Peyer's patch (tissue), 4 donors: ENCODE measurements at places on chromosomes 2 and 18.
A peak's percentile ranks its signal among the peaks of the same experiment; 100 is the strongest.

DNA sequence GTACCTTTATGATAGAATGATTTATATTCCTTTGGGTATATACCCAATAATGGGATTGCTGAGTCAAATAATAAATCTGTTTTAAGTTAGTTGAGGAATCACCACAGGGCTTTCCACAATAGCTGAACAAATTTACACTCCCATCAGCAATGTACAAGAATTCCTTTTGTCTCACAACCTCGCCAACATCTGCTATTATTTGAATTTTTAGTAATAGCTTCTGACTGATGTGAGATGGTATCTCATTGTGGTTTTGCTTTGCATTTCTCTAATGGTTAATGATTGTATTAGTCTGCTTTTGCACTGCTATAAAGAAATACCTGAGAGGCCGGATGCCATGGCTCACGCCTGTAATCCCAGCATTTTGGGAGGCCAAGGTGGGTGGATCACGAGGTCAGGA is 1387.6 kb upstream of the ACVR2A start:
- no peaks in the 10 kb centered on the region for H3K27me3 ChIP-seq
- H3K4me1 ChIP-seq = no peaks in the 10 kb centered on the region
- no peaks in the 10 kb centered on the region for H3K36me3 ChIP-seq

DNA sequence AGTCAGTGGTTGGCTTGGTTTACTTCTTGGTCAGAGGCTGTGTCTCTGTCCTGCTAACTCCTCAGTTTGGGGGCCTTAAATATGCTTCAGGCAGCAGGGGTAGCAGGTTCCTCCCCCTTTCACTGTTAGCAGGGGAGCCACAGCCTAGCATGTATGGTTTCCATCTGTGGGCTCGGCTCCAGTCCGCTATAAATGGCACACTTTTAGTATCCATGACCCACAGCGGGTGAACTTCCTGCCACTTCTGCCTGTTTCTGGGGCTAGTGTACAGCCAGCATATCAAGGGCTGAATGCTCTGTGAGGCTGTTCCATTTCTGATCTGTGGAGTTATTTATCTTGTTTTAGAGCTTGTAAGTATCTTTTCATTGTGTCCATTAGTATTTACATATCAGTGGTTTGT is 58.3 kb downstream of the MRPL33 start:
- H3K27me3 ChIP-seq = no peaks in the 10 kb centered on the region
- H3K27ac ChIP-seq = no peak overlapping the region
- H3K4me3 ChIP-seq = no peak overlapping the region
- no peak for DNase-seq
- H3K4me1 ChIP-seq = no peaks in the 10 kb centered on the region

- DNase-seq = no peak
- no peaks in the 10 kb centered on the region for H3K36me3 ChIP-seq
- H3K27ac ChIP-seq = no peak overlapping the region
- no peak overlapping the region for H3K4me3 ChIP-seq
These were observed 98.5 kb upstream of the DOCK10 start for GRCh38 chr2:225140723-225141122.

DNA sequence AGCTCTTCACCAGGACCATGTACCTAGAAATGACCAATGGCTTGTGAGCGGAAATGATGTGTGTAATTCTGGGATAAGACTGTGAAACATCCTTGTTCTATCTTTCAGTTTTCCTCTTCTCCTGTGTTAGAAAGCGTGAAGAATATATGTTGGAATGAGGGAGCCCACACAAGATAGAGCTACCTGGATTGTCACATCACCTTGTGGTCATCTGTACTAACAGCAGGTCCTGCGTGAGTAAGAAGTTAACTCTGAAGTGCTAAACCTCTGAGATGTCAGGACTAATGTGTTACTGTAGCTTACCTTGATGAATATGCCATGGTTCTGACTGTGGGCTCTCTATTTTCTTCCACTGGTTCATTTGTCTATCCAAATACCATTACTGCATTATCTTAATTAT is 75.6 kb downstream of the FASTKD2 start:
- no peak overlapping the region for H3K4me3 ChIP-seq
- H3K27ac ChIP-seq = no peak overlapping the region
- DNase-seq = no peak
- peaks cover 7% of the 10 kb centered on the region for H3K4me1 ChIP-seq
- no peaks in the 10 kb centered on the region for H3K27me3 ChIP-seq

DNA sequence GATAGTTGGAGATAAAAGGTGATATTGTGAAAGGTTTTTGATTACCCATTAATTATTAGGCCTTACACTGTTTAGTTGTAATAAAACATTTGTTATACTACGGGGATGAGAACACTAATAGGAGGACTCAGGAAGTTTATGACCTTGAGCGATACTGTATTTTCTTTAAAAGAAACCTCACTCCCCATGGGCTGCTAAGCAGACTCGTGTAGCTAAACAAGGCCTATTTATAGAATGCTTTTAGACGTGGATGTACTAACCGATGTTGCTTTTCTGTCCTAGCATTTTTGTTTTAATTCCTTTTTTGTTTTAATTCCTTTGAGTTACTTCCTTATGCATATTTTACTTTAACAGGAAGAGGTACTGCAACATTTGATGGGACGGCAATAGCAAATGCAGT is 22.9 kb downstream of the MSH6 start:
- no peaks in the 10 kb centered on the region for H3K4me1 ChIP-seq
- H3K36me3 ChIP-seq = no peaks in the 10 kb centered on the region
- H3K4me3 ChIP-seq = no peak overlapping the region
- H3K27me3 ChIP-seq = no peaks in the 10 kb centered on the region
- H3K27ac ChIP-seq = no peak overlapping the region

- H3K4me1 ChIP-seq = no peaks in the 10 kb centered on the region
- no peaks in the 10 kb centered on the region for H3K27me3 ChIP-seq
- H3K4me3 ChIP-seq = no peak overlapping the region
- no peak overlapping the region for H3K27ac ChIP-seq
These were observed 182.4 kb upstream of the ETAA1 start for GRCh38 chr2:67214585-67215185.

- H3K4me3 ChIP-seq = no peak overlapping the region
- no peak for DNase-seq
- no peaks in the 10 kb centered on the region for H3K27me3 ChIP-seq
- no peaks in the 10 kb centered on the region for H3K36me3 ChIP-seq
These were observed 105.2 kb downstream of the SEPTIN10 start for GRCh38 chr2:109508556-109508955.

GRCh38 chr2:152456262-152456661 is 121.3 kb downstream of the FMNL2 start:
- H3K27me3 ChIP-seq = no peaks in the 10 kb centered on the region
- no peak overlapping the region for H3K27ac ChIP-seq
- H3K4me1 ChIP-seq = no peaks in the 10 kb centered on the region
- H3K36me3 ChIP-seq = no peaks in the 10 kb centered on the region

DNA sequence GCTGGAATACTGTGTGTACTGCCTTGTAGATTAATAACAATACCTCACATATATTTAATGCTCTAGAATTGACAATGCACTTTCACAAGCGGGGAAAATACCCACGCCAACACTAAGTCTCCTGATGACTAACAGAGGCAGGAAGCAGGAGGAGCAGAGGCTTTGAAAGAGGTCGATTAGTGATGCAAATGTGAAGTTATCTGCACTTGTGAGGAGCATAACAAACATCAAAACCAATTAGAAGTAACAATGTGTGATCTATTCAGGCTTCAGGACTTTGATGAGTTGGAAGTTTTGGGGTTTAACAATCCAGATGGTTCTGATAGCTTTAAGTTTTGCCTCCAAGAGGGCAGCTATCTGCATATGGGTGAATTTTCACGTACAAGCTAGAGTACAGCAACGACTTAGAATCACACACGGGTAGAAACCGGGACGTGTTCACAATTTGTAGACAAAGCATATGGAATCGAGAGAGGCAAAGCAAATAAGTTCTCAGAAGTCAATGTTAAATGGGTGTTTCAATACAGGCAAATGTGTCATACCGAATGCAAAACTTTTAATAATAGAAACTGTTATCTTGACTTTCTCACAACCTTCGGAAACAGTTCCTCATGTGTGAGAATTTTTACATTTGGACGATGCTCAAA is 114.5 kb downstream of the METTL8 start:
- no peak for DNase-seq
- H3K4me1 ChIP-seq = no peaks in the 10 kb centered on the region
- H3K27ac ChIP-seq = peak overlapping the region; percentile 59
- H3K27me3 ChIP-seq = no peaks in the 10 kb centered on the region

DNA sequence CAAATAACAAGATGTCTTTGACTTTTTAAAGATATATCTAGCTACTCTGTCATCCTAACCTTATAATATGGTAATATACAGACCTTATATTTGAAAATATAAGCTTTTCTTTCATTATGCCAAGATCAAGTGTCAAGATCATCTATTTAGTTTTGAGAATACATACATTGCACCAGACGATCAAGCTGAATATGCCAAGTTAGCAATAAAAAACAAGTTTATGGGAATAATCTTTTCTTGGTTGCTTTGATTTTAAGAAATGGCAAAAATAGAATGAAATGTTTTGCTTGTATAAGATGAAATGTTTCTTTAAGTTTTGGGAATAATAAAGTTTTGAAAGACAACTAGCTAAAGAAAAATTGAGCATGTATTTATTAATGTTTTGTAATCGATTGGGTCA is 163.8 kb downstream of the DPP4 start:
- no peak overlapping the region for H3K27ac ChIP-seq
- no peaks in the 10 kb centered on the region for H3K36me3 ChIP-seq
- DNase-seq = no peak
- no peaks in the 10 kb centered on the region for H3K4me1 ChIP-seq
- no peak overlapping the region for H3K4me3 ChIP-seq

GRCh38 chr2:31354837-31355236 is 59.7 kb downstream of the XDH start:
- DNase-seq = no peak
- H3K36me3 ChIP-seq = peaks cover 2% of the 10 kb centered on the region
- H3K4me1 ChIP-seq = no peaks in the 10 kb centered on the region
- H3K27ac ChIP-seq = no peak overlapping the region

GRCh38 chr2:144946263-144946662 is 426.3 kb upstream of the ZEB2 start:
- DNase-seq = peak; percentile 49
- no peaks in the 10 kb centered on the region for H3K4me1 ChIP-seq
- no peak overlapping the region for H3K4me3 ChIP-seq

DNA sequence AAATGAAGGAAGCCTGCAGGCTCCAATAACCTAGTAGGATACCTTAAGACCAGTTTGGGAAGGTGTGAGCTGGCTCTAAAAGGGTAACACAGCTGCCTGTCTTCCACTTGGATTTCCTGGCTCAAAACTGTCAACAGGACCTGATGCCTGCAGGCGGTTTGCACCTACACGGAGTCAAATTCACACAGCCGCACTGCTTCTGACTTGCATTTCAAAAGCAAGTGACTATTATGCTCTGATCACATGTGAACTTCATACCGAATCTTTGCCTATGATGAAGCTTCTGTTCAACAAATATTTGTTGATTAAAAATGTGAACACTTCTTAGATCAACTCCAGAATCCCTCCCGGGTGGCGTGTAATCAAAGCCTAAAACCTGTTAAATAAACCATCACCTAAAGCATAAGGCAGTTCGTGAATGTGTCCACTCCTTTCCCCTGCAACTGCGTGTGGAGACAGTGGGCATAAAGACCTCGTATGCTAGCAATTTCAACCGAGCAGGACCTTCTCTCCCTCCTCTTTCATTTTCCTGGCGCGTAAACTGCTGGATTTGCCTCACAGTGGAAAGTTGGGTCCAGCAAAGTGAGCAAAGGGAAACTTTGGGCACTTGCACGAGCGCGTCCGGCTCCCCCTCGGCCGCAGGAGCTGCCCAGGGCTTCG is 784 bp downstream of the CRACDL start:
- H3K36me3 ChIP-seq = no peaks in the 10 kb centered on the region
- H3K4me3 ChIP-seq = peak overlapping the region; percentile 54
- no peaks in the 10 kb centered on the region for H3K4me1 ChIP-seq
- DNase-seq = no peak

DNA sequence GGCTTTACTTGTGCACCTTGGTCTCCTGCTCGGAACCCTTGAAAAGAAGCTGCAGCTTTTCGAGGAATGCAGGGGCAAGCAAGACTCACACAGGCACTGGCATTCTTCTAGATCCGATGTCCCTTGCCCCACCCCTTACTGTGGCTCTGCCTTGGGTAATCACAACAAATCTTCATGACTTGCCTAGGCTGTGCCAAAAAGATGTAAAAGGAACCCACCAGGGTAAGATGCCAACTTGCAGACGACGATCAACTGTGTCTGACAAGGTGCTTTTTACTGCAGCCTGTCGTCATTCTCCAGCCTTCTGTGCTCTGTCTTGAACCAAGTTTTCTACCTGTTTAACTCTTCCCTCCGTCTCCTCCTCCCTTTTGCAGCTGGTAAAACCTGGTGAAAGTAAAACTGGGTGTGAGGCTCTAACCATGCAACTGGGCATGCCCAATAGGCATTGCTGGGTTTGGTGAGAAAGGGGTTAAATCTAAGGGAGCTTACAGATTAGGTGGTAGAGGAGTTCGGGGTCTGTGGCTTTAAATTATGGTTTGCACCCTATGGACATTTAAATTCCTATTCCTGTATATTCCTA is 909 bp upstream of the NRXN1 start:
- H3K4me3 ChIP-seq = no peak overlapping the region
- no peak overlapping the region for H3K27ac ChIP-seq
- no peak for DNase-seq

GRCh38 chr2:134623796-134624195 is 95.0 kb downstream of the TMEM163 start:
- DNase-seq = peak; percentile 49
- H3K4me1 ChIP-seq = no peaks in the 10 kb centered on the region
- H3K27me3 ChIP-seq = no peaks in the 10 kb centered on the region
- no peak overlapping the region for H3K27ac ChIP-seq
- no peak overlapping the region for H3K4me3 ChIP-seq

GRCh38 chr18:46311491-46311890 is 207.3 kb downstream of the HAUS1 start:
- H3K27ac ChIP-seq = no peak overlapping the region
- H3K4me1 ChIP-seq = no peaks in the 10 kb centered on the region
- H3K27me3 ChIP-seq = no peaks in the 10 kb centered on the region
- H3K36me3 ChIP-seq = no peaks in the 10 kb centered on the region
- DNase-seq = no peak
- no peak overlapping the region for H3K4me3 ChIP-seq

- H3K36me3 ChIP-seq = no peaks in the 10 kb centered on the region
- no peak overlapping the region for H3K27ac ChIP-seq
- H3K4me1 ChIP-seq = no peaks in the 10 kb centered on the region
- H3K27me3 ChIP-seq = no peaks in the 10 kb centered on the region
- no peak for DNase-seq
These were observed 35.0 kb downstream of the ERLEC1 start for GRCh38 chr2:53821810-53822209.

GRCh38 chr2:73156539-73157124 is 43.9 kb upstream of the RAB11FIP5 start:
- no peak for DNase-seq
- no peaks in the 10 kb centered on the region for H3K4me1 ChIP-seq
- H3K27me3 ChIP-seq = no peaks in the 10 kb centered on the region
- no peaks in the 10 kb centered on the region for H3K36me3 ChIP-seq
- no peak overlapping the region for H3K27ac ChIP-seq

DNA sequence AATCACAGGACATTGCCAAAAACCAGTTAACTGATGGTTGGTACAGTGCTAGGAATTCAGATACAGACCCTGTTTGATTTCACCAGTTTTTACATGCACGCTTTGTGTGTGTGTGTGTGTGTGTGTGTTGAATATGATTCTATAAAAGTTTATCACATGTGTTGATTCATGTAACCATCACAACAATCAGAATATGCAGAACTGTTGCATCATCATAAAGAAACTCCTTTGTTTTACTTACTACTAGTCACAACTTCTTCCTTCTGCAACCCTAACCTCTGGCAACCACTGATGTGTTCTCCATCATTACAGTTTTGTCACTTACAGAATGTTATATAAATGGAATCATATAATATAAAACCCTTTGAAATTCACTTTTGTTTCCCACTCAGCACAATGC is 144.8 kb upstream of the CYP26B1 start:
- H3K4me3 ChIP-seq = no peak overlapping the region
- no peak overlapping the region for H3K27ac ChIP-seq
- no peak for DNase-seq
- H3K36me3 ChIP-seq = no peaks in the 10 kb centered on the region
- no peaks in the 10 kb centered on the region for H3K27me3 ChIP-seq
